ENCODE measurements at places on chromosomes 1 and 21.

GRCh38 chr1:196977278-196977677 lies at the start of gene CFHR5:
Gene CFHR5 (plus strand): TSS chr1:196977556. CDS start chr1:196977665, 109 bp downstream.
- DNase-seq = no peak

DNA sequence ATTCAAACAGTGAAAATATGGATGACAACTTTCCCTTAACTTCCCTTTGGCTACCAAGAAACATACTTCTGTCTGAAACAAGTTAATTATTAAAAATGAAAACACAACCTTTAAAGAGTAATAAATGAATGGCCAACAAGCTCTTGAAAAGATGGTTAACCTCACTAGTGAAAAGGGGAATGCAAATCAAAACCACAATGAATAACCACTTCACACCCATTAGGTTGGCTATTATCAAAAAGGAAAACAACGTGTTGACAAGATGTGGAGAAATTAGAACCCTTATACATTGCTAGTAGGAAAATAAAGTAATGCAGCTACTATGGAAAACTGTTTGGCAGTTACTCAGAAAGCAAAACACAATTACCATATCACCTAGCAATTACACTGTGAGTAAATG lies 14.1 kb downstream of the COP1 start:
- DNase-seq = no peak

DNA sequence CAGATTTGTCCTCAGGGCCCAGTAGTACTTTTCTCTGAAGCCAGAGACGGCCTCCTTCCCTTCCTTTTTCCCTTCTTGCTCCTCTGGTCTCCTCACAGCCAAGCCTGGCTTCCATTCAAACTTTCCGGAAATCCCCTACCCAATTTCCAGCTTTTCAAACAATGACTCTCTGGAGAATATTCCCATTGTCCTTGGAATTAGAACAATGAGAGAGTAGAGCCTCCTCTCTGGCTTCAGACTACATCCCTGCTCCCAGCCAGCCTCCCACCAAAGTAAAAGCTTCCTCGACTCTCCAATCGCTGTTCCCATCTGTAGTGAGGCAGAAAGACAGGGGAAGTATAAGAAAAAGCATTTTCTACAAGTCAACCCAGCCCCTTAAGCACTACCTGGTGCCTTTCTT lies 77.7 kb upstream of the SOX13 start:
- DNase-seq = no peak

- no peak for DNase-seq
These were observed 103.9 kb downstream of the EBNA1BP2 start for GRCh38 chr1:43067977-43068751.

- DNase-seq = no peak
These were observed 108.3 kb downstream of the RPS6KC1 start for GRCh38 chr1:213159376-213159775.

GRCh38 chr1:66402194-66402593 lies 131.8 kb upstream of the SGIP1 start:
- no peak for DNase-seq

DNA sequence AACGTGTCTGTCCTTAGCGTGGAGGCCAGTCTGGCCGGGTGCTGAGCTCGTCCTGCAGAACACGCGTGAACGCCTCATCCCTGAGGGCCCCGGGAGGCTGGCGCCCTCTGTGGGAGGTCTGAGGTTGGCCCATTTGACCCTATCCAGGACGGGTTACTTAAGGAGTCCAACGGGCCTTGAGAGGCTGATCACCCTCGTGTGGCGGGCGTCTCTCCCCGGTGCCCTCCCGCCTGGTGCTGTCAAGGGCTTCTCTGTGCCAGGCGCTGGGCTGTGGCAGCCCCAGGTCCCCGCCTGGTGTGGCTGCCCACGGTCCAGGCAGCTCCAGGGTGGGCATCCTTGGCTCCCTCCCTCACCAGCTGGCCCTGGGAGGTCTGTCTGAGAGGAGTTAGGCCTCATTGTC lies 9.7 kb downstream of the SKI start:
- DNase-seq = no peak

DNA sequence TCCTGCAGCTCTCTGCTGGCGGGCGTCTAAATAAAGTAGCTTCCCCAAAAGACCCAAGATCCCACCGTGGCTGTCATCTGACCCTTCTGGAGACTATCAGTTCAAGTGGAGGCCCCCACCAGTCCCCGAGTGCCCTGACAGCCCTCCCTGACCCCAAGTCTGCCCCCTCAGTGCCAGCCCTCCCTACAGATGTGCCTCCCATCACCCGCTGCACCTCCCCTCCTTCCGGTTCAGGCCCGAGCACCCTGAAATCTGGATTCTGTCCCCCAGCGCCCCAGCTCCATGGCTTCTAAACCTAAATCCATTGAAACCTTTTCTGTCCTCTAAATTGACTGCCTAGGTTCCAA lies 595 bp downstream of the IL10RB start:
- peak; percentile 20 for DNase-seq

GRCh38 chr1:29475326-29475725 lies 239.0 kb downstream of the PTPRU start:
- no peak for DNase-seq

GRCh38 chr21:17793246-17794123 lies 25.7 kb downstream of the C21orf91 start:
- DNase-seq = no peak

DNA sequence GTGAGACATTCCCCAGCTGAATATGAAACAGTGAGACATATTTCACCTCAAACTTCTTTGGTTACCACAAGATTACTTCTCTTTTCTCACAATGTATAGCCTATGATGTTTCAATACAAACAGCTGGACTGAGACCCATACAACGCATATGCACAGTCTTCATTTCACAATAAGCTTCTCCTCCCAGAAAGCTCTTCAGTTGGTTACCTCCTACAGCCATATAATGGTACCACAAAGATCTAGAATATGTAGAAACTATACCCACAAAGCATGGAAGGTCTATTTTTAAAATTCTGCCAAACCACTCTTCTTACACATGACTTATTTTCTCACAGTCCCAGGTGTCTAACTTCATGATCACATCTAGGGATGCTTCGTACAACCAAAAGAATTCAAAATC lies 70.8 kb downstream of the JAK1 start:
- no peak for DNase-seq

DNA sequence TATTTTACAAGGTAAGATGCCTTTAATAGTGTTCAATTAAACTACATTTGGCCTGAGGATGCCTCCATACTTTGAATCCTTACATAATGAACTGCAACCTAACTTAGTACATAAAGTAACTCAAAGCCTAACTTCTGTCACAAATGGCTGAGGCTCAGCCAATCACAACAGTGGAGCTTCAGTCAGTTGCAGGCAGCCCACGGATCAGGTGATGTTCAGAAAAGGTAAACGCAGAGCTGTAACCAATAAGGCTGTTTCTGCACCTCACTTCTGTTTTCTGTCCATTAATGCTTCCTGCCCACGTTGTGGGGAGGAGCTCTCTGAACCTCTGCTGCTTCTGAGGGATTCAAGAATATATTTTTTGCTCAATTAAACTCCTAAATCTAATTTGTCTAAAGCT lies 94.8 kb upstream of the KIAA0040 start:
- peak; percentile 12 for DNase-seq

DNA sequence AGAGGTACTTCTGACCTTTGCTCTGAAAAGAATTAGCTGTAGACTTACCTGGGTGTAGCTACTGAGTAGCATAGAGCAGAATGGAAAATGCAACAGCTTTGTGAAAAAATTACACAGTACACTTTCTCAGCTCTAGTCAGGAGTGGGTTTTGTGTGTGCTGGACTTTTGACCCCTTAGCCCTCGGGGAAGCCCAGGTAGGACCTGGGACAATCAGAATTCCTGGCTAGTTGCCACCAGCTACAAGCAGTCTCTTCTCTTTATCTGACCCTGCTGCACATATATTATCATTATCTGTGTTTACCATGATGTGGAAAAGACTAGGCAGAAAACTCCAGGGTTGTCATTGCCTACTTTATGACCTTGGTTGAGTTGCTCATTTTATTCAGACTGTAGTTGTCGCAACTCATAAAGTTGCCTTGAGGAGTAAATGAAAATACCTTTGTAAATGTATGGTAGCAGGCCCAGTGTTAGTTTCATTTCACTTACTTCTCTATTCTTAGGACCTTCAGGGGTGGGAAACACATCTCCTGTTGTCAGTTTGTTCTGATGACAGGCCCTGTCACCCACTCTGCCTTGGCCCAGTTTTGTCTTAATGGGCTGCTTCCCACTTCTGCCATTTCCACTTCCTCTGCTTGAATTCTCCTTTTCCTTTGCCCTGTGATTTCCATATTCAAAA lies 5.4 kb downstream of the NEK7 start:
- no peak for DNase-seq

GRCh38 chr1:229305392-229305791 lies 34.5 kb downstream of the RAB4A start:
- no peak for DNase-seq

DNA sequence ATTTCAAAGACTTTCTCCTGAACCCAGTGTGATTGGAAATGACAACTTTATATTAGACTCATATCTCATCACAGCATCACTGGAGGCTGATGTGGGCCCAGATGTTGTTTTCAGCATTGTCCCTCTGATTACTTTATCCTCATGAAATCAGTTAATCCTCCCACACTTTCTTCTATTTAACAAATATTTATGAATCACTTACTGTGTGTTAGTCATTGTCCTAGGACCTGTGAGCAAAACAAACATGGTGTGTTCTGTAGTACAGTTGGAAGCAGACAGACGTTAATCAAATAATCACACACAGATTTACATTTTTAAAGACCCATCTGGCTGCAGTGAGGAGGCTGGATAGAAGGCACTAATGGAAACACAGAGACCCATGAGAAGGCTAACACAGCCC lies 383.7 kb downstream of the PRDM2 start:
- no peak for DNase-seq

DNA sequence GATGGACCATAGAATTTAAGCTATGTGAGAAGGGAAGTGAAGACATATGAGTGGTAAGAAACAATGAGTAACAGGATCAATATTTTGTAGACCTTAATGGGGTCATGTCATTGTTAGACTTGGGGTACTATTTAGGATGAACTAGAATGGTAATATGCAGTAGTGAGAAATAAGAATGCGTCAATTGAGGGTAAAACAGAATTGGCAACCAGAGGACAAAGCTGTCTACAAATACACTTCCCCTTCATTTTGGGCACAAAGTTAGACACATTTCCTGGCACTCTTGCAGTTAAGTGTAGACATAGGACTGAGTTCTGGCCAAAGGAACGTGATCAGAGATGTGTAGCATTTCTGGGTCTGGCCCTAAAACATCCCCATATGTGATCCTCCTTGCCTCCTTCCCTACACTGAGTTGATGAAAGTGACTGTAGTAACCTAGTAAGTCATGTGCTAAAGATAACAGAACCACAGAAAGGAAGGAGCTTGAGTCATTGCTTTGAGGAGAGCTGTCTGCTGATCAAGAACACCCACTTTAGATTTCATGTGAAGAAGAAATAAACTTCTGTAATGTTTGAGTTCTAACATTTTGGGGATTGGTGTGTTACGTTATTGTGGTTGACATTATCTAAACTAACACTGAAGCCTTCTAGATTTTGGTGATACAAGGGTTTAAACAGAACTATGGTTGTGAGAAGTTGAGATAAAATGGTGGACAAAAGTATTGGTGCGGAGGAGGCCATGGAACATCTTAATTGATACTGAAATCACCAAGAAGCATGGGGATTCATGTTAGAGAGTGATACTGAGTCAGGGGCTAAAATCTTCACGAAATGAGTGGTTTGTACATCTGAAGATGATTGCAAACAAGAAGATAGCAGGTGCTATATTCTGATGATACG lies 41.7 kb downstream of the CD55 start:
- peak; percentile 21 for DNase-seq

DNA sequence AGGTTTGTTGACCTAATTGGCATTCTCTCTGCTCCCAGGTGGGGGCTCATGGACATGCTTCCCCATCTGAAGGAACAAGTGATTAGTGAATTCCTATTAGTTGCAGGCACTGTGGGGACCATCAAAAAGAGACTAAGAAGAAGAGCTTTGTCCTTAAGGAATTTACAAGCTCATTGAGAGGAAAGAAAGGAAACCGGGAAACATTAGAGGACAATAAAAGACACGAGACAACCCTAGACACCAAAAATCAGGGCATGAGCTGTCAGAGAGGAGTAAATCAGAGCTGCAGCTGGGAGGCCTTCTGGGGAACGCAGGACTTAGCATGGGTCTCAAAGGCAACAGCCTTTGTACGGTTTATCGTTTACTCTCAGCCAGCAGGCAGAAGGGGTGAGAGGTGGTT lies 45.1 kb downstream of the BACE2 start:
- no peak for DNase-seq

DNA sequence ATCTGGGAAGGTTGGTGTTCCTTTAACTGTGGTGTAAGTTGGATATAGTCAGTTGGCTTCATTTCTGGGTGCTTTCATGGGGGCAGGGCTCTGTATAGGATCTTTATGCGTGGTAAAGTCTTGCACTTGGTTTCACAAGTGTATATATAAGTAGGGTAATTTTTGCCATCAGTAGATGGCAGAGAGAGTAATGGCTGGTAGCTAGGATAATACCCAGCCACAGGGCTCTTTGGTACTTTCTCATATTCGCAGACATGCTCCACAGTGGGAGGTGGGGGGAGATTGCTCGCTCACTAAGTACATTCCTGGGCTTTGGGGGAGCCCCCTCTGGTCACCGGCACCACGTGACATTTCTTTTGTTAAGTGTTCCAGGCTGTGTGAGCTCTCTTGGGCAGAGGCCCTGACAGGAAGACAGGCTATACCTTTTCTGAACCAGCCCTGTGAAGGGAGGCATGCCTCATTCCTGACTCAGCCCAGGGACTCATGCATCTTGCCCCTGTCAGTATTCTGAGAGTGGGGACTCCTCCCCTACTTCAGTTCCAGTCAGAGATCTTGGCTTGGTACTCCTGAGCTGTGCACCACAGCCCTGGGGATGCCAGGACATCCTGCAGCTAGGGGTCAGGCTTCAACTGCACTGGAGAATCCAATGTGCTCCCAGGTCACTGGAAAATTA lies 37.6 kb downstream of the FCRL2 start:
- no peak for DNase-seq

- peak; percentile 96 for DNase-seq
These were observed at the start of the genes GDAP2 and WDR3 for GRCh38 chr1:117929343-117930172. Gene GDAP2 (minus strand): TSS chr1:117929621. CDS start chr1:117920357, 9,264 bp downstream. Gene WDR3 (plus strand): TSS chr1:117929739. CDS start chr1:117933320, 3,581 bp downstream.

- no peak for DNase-seq
These were observed 402.9 kb downstream of the TGFB2 start for GRCh38 chr1:218748071-218748470.

DNA sequence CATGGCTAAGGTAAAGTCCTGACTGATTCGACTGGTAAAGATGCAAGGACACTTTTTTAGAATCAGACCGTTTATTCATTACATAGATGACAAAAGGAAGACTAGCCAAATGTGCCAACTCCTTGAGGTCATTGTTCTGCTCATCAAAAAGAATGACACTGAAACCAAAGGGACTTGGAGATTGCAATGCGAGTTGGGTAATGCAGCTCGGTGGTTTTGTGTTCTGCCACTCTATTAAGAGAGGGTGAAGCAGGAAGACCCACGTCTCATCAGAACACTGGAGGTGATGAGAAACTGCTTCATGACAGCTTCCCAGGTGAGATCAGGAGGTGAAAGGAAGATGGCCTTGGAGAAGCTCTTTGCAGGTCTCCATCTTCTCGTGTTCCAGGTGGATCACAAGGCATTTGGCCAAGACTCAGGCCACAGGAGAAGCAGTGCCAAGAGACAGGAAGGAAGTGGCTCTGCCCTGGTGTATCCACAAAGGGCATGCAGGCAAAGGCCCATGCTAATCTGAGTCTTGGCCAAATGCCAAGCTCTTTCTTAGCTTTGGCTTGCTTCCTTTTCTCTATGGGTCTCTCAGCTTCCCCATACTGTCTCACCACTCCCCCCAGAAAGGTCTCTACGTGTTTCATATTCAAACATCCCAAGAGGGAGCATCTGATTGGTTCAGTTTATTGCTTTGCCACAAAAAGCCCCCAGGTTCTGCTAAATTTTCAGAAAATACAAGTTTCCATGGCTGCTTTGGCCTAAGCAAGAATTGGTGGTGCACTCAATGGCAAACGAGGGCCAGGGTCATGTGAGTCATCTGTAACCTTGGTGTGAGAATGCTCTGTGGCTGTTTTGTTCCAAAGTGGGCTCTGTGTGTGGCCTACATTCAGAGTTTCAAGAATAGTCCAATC lies 5.7 kb upstream of the CCT8 start:
- peak; percentile 50 for DNase-seq
